ENCODE measurements at places on chromosomes 5 and 9. TPM values are rescaled to one million over a fixed set of nuclear protein-coding genes. Genes with fewer than 3 reads are reported as not detected.

SLC12A2 gene
- 5.6 TPM for polyA plus RNA-seq

MEF2C gene
- polyA plus RNA-seq: 0.93 TPM

TEX48 gene
- polyA plus RNA-seq: 0.46 TPM

CCL27 gene
- 0.10 TPM for polyA plus RNA-seq

ZCCHC7 gene
- 14.2 TPM for polyA plus RNA-seq

MAST4 gene
- 2.2 TPM for polyA plus RNA-seq

NSG2 gene
- 4.3 TPM for polyA plus RNA-seq

FKBP15 gene
- polyA plus RNA-seq: 17.6 TPM

GPR151 gene
- polyA plus RNA-seq: not detected

DAPK1 gene
- 0.61 TPM for polyA plus RNA-seq

GBGT1 gene
- 0.51 TPM for polyA plus RNA-seq

BICD2 gene
- 18.7 TPM for polyA plus RNA-seq

CENPH gene
- 14.6 TPM for polyA plus RNA-seq

TSLP gene
- 1.5 TPM for polyA plus RNA-seq

SLC45A2 gene
- polyA plus RNA-seq: 0.02 TPM

OBP2B gene
- polyA plus RNA-seq: not detected

KDM3B gene
- 24.5 TPM for polyA plus RNA-seq

- no peak for DNase-seq
Observed at GRCh38 chr5:14332746-14333145, 189.6 kb downstream of the TRIO start.

GRCh38 chr5:89372176-89372575 is 489.2 kb upstream of the MEF2C start:
- DNase-seq: no peak

- DNase-seq: no peak
Observed at GRCh38 chr5:95959051-95959887, 2.4 kb downstream of the ELL2 start.

DNA sequence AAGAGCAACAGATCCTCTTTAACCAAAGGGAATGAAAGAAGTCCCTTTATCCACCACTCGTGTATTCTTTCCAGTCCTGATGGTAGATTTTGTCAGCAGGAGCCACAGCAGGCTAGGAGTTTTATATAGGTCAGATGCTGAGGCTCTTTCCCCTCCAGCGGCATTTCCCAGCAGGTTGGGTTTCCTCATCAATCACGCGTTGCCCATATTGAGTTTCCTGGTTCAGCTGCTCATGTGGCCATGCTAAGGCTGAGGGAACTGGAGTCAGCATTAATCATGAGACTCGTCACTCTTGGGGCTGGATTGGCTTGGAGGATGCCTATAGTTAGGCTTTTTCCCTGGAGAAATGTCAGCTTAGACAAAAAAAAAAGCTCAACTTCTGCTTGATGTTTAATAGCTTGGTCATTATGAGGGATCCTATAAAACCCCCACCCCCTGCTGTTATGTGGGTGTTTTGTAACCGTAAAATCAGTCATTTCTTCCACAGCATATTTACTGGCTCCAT is 193.4 kb upstream of the GAS1 start:
- no peak for DNase-seq

DNA sequence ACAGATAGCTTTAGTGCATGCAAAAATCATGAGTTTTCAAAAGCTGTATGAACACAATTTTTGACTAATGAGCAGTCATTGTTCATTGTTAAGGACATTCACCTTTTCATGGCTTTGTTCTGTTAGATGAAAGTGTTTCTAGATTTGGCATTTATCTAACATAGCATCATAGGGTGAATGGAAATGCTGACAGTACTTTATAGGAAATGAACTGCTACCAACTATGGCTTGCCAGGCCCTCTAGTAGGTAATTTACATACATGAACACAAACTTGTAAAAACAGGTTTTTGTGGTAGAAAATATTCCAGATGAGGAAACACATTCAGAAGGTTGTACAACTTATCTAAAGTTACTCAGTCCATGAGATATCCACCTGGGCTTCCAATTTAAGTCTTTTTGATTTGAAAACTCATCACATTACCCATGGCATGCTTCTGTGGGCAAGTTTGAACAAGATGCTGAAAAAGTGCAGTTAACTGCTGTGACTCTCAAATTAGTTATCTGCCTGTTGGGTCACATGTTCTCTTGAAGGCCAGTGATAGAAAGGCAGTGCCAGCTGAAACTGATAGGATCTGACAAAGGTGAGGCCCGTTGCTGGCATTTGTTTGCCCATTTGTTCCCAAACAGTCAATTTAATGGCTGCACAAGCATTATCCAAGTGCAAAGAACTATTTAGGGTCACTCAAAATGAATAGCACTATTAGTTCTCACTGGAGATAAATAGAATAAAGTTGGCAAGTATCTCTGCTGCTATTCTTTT is 399.1 kb downstream of the MAN2A1 start:
- DNase-seq: no peak

DNA sequence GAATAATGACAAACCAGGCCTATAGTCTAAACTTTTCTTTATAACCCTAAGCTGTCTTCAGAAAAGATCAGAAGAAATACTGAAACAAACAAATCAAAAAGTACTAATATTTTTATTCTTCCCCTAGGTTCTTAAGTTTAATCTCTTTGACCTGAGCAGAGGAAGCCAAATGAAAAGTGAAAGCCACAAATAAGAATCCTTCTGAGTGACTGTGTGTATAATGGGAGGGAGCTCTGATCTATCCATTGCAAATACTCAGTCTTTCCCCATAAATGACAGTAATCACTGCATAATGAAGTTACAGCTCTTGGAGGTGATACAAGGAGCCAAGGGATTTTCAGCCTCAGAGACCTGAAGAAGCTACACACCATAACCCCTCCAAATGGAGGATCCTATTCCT is 126.9 kb upstream of the ATP10B start:
- DNase-seq: no peak

GRCh38 chr9:107983181-107983603 is 493.6 kb upstream of the KLF4 start:
- no peak for DNase-seq

DNA sequence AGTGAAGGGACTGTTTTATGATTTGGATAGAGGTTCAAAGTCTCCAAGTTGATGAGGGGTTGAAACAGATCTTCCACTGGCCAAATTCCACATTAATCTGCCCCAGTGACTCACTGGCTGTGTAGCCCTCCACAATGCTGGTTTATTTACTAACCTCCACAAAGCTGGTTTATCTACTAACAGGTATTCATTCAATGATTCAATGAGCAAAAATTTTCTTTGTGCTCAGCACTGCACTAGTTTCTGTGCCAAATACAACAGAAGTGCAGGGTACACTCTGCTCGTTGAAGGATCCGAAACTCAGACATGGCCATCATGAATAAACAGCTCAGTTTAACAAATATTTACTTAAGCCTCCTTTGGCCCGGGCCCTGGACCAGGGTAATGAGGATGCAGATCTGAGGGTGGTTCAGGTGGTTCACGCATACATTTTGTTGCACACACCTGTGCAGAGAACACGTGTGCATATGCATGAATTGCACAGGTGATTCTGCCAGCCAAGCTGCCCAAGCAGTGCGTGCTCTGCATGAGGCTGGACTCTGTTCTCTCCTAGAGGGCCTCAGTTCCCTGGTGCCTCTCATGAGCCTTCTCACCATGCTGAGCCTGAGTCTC is 71.0 kb downstream of the SH3PXD2B start:
- no peak for DNase-seq

DNA sequence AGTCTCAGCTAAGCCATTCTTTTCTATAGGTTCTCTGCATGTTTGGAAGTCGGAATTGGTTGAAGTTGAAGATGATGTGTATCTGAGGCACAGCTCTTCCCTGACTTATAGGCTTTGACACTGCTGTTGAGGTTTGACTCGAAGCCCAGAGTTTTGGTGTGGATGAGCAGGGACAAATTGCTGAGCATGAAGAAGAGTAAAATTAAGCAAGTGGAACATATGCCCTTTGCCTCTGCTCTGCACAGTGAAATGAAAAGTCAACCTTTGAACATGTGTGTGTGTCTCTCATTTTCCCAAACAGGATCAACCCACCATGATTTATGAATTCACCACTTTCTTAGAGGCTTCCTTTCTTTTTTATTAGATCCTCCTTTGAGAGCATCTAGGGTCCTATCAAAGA is 8.5 kb downstream of the HMHB1 start:
- no peak for DNase-seq

- no peak for DNase-seq
Observed at GRCh38 chr5:108669462-108669861, 78.2 kb upstream of the FER start.

- no peak for DNase-seq
Observed at GRCh38 chr5:74816875-74817274, 49.3 kb downstream of the FAM169A start.

- DNase-seq: no peak
Observed at GRCh38 chr5:22683050-22683449, 170.1 kb downstream of the CDH12 start.

GRCh38 chr5:55306641-55307382 is 682 bp downstream of the DHX29 start:
- peak; percentile 40 for DNase-seq

- no peak for DNase-seq
Observed at GRCh38 chr5:143682929-143683386, 129.0 kb upstream of the HMHB1 start.

- DNase-seq: no peak
Observed at GRCh38 chr9:19114680-19115270, 12.1 kb upstream of the HAUS6 start.

- DNase-seq: no peak
Observed at GRCh38 chr5:27571681-27572080, 533.3 kb upstream of the CDH9 start.

DNA sequence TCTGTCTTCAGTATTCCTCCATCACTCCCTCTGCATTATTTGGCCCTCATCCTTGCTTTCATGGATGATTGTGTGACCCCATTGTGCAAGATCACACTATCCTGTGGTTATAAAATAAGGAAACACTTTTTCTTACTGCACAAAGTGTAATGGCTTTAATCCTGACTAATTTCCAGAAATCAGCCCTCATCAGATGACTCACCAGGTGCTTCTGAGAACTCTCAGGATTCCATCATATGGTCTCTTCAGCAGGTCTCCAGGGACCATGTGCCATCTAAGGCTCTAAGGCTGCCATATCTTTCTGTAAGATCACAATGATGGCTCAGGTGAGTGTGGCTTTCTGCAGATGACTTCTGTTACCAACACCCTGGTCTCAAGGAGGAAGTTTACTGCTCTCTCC is 27.3 kb upstream of the FER start:
- no peak for DNase-seq

- no peak for DNase-seq
Observed at GRCh38 chr9:82333671-82334070, 345.1 kb downstream of the SPATA31D1 start.

DNA sequence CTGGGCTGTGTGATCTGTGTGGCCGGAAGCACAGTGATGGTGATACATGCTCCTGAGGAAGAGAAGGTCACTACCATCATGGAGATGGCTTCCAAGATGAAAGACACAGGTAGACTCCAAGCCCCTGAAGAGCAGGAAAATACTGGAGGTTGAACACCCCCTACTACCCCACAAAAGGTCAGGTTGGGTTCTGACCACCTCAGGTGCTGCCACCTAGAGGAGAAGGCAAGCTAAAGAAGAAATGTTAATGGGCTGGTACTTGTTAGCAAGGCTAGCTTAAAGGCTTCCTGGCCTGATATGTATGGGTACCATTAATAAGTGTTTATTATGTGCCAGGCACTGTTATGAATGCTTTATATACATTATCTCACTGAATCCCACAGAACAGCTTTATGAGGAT is 11.7 kb downstream of the NIPAL4 start:
- peak; percentile 51 for DNase-seq

- no peak for DNase-seq
Observed at GRCh38 chr5:83576341-83576740, 104.8 kb downstream of the VCAN start.

DNA sequence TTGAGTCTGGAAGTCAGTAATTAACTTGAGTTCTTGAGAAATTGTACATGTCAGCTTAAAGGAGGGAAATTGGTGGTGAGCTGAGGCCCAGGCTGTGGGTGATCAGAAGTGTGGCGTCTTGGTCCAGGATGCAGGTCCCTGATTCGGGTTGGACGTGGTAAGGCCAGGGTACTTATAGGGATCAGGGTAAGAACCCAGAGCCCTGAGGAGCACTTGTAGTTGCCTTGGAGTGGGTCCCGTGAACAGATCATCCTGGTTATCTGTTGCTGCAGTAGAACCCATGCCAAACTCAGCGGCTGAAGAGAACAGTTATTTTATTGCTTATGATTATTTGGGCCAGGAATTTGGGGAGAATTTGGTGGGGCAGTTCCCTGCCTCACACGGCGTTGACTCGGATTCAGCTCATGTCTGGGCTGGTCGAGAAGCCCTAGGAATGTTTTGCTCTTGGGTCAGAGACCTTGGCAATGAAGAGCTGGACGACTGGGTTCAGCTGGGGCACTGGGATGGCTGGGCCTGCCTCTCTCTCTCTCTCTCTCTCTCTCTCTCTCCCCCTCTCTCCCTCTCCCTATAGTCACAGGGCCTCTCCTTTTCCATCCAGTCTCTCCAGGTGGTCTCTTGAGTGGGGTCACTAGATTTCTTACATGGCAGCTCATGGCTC is 73.1 kb downstream of the PDZD2 start:
- DNase-seq: no peak

- DNase-seq: no peak
Observed at GRCh38 chr9:132094314-132094791, 14.7 kb upstream of the MED27 start.

- no peak for DNase-seq
Observed at GRCh38 chr9:110578575-110579033, 937 bp downstream of the SVEP1 start.

- no peak for DNase-seq
Observed at GRCh38 chr5:4116834-4117233, 521.2 kb downstream of the IRX1 start.

- DNase-seq: no peak
Observed at GRCh38 chr5:75660678-75661465, 49.6 kb downstream of the ANKDD1B start.

Measured in SK-N-SH (cell line).